Cerebellar cortex (tissue), 1 donor: ENCODE measurements at places on chromosomes 7 and 10.

DNA sequence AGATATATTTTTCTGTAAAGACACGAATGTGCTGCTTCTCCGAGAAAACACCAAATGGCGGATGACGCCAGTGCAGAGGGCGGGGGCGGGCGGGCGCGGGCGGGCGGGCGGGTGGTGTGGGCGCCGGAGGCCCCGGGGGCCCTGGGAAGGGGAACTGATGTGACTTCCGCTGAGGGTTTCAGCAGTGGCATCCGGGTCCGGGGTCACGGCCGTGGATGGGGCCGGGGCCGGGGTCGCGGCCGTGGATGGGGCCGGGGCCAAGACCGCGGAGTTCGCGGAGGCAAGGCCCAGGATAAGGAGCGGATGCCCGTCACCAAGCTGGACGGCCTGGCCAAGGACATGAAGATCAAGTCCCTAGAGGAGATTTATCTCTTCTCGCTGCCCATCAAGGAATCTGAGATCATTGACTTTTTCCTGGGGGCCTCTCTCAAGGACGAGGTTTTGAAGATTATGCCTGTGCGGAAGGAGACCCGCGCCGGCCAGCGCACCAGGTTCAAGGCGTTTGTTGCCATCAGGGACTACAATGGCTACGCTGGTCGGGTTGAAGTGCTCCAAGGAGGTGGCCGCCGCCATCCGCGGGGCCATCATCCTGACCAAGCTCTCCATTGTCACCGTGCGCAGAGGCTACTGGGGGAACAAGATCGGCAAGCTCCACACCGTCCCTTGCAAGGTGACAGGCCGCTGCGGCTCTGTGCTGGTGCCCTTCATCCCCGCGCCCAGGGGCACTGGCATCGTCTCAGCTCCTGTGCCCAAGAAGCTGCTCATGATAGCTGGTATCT lies 20.3 kb upstream of the IGF2BP3 start:
- DNase-seq = peak; percentile 52

DNA sequence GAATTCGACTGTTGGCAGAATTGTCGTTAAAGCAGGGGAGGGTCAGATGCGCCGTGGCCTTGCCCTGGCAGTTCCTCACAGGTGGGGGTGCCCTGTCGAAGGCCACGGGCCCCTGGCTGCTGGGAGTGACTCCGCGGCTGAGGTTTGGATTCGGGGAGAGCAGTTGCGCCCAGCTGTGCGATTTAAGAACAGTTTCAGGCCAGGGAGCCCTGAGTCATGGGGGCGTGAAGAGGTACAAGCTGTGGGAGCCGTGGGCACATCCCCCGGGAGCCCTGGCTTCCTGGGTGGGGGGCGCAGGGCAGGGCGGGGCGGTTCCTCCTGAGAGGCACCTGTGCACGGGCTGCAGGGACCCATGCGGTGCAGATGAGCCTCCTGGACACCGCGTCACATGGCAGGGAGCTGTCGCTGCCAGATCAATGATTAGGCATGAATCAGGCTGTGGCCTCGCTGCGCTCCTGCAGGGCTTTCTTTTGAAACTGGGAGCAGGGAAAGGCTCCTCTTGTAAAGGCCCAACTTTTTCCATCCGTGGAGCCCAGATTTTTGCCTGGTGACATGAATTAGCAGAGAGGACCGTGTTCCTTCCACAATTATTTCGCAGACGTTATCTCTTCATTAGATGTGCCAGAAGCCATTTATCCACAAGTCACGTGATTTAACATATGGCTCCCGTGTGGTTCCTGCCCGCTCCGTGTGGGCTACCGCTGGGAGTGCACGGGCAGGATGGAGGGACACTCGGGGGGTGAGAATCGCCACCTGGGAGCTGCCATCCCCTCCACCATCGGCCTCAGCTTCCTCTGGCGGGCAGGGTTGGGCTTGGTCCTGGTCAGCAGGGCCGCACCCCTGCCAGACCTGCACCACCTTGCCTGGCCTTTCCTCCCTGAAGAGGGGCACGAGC lies 918 bp downstream of the PWWP2B start:
- DNase-seq = peak; percentile 46

- DNase-seq = no peak
Measured at GRCh38 chr10:101956117-101956516, 99.9 kb downstream of the ARMH3 start.

DNA sequence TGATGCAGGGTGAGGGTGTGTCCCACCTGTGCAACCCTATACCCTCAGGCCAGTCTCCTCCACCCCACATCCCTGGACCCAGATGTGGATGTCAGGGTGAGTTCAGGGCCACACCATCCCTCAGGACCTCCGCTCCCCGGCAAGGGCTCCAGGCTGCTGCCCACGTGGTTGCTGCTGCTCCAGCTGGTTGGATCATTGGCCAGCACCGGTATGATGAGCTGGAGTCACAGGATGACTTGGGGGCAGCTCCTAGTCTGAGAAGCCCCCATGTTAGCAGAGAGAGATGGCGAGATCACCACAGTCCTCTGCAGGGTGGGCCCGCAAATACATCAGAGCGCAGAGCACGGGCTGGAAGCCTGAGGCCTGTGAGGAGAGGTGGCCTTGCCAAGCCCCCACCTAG lies 103.3 kb upstream of the GDF10 start:
- DNase-seq = no peak

- no peak for DNase-seq
Measured at GRCh38 chr7:38478404-38478803, 152.8 kb downstream of the AMPH start.

- DNase-seq = no peak
Measured at GRCh38 chr7:66845379-66846095, 75.5 kb upstream of the TMEM248 start.
